Activated CD4-positive, CD25-positive, alpha-beta regulatory T cell (primary cell): ENCODE measurements at places on chromosomes 2 and 18.

- DNase-seq: no peak
Observed at GRCh38 chr2:10372203-10372861, 69.6 kb downstream of the HPCAL1 start.

- no peak for DNase-seq
Observed at GRCh38 chr2:232076736-232077135, 115.2 kb downstream of the DIS3L2 start.

DNA sequence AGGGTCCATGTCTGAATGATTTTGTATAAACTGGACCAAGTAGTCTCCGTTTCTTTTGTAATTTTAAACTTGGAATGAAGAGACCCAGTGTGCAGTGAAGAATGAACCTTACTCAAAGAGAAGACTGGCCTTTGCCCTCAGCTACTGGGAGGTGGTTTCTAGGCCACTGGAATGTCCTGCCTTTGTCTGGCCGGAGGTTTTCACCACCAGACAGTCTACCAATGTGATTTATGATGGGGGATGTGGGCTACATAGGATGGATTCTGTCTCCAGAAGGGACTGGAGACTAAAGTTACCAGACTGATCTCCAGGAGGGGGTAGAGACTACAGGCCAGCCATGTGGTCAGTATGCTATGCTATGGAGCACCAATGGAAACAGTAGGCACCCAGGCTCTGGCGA lies 42.8 kb upstream of the RAB31 start:
- DNase-seq: no peak

- no peak for DNase-seq
Observed at GRCh38 chr2:55916473-55917049, 7.0 kb downstream of the EFEMP1 start.

- no peak for DNase-seq
Observed at GRCh38 chr2:180730976-180731375, 249.4 kb upstream of the UBE2E3 start.

- no peak for DNase-seq
Observed at GRCh38 chr18:51053814-51054213, 23.8 kb downstream of the SMAD4 start.

GRCh38 chr2:201058914-201059313 lies 12.6 kb downstream of the HYCC2 start:
- DNase-seq: no peak

- DNase-seq: no peak
Observed at GRCh38 chr2:190668892-190669291, 20.0 kb downstream of the NAB1 start.

DNA sequence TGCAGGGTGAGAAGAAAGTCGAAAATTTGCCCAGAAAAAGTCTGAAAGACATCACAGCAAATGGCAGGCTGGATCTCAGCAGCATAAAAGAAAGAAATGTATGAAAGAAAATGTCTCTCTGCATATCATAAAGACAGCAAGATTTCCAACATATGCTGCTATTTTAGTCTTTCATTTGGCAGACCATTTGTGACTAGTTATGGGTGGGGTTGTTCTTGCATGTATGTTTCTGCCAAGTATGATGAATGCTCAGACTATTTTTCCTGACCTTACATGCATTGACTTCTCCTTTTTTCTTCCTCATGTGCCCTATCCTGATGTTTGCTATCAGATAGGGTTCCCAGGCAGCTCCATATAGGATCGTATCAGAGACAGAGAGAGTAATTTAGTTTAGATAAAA lies 58.5 kb upstream of the PARD3B start:
- no peak for DNase-seq

DNA sequence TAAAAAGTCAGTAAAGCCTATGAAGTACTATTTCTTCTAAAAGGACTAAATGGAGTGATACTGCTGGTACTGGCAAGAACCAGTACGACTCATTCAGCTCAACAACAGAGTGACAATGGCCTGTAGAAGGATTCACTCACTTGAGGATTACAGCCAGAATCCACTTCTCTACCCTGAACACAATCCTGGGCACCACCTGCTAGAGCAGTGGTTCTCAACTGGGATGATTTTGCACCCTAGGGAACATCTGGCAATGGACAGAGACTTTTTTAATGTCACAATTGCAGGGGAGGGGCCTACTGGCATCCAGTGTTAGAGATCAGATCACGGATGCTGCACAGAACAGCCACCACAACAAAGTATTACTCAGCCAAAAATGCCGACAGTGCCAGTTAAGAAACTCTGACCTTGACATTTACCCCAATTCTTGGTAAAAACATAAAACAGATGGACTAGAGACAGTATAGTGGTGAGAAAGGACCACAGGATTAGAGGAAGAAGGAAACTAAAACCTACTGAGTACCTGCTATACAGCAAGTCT lies 5.0 kb downstream of the SPIRE1 start:
- no peak for DNase-seq

GRCh38 chr2:50066873-50067272 lies 912.6 kb upstream of the FSHR start:
- no peak for DNase-seq

DNA sequence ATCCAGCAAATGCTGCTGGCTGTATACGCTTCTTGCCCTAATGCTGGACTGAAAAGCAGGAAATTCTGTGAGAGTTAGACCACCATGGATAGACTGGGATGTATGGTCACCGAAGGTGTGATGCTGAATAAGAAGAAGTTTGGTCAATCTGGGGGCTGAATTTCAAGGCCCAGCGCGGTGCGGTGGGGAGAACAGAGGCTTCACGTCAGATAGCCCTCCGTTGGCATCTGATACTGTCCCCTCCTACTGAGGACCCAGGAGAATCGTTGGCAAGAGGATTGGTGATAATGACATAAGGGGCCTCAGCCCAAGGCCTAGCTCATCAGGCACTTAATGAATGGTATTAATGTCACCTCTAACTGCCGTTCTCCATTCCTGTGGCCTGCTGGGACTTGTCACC lies 97.3 kb upstream of the ST3GAL5 start:
- DNase-seq: no peak

DNA sequence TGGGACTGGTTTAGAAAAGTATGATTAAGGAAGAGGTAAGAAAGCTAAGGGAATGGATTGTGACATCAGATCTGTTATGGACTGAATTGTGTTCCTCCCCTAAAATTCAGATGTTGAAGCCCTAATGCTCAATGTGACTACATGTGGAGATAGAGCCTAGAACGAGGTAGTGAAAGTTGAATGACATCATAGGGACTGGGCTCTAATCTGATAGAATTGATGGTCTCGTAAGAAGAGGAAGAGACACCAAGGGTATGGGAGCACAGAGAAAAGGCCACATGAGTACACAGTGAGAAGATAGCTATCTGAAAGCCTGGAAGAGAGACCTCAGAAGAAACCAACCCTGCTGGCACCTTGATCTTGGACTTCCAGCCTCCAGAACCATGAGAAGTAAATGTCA lies 178.3 kb downstream of the TRIB2 start:
- no peak for DNase-seq

- DNase-seq: no peak
Observed at GRCh38 chr2:198417836-198418235, 613.4 kb downstream of the PLCL1 start.

DNA sequence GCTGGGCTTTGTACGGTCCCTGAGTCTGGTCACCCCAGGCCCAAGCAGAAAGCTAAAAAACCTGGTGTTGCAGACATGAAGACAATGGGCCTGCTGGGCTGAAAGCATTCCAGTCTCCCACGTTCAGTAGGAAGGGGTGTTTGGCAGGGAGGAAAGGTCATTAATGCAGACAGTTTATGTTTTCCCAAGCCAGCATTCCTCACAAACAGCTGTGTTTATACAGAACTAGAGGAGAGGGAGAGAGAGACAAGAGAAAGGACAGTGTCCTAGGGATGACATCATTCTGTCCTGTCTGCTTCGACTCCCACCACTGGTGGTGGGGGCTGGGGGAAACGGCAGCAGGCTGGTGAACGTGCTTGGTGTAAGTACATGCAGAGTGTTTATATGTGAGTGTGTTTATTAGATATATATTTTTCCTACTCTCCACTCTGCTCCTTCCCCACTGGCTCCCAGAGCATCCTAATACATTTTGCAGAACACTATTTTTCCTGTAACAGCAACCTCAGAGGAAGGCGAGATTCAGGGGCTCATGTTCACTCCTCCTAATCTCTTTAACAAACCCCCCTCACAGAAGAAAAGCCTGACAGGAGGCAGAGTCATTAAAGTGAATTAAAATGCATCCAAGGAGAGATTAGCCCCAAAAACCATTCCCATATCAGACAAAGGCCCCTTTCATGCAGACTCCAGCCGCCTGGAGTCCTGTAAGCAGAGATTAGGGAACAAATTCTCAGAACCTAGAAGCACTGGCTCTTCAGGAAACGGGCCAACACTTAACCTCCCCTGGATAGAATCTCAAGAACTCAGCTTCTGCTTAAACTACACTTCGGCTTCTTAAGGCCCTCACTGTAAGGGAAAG lies 380.4 kb downstream of the TNS1 start:
- no peak for DNase-seq
